ENCODE measurements at places on chromosomes 4 and X. TPM values are rescaled to one million over a fixed set of nuclear protein-coding genes. Genes with fewer than 3 reads are reported as not detected.

DNA sequence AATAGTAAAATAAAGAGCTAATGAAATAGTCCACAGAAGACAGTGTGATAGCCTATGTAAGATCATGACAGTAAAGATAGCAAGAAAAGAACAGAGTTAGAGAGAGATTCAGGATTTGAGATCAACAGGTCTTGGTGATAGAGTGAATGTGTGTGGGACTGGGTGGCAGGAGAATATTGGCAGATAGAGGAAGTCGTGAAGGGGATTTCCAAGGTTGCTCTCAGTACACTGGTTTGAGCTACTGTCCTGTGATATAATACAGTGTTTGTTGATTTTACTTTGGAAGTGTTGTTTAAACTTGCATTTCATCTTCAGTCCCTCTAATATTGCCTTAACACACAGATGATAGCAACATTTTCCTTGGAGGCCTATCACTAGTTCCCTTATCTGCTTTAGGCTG lies 44.1 kb downstream of the DTHD1 start:
- no peak for DNase-seq

GRCh38 chr4:102553982-102554381 lies 52.8 kb downstream of the NFKB1 start:
- DNase-seq, result no peak

GRCh38 chrX:65706041-65706828 lies 38.8 kb downstream of the MSN start:
- no peak for DNase-seq

GRCh38 chrX:17017134-17017533 lies 70.7 kb downstream of the REPS2 start:
- no peak for DNase-seq

DNA sequence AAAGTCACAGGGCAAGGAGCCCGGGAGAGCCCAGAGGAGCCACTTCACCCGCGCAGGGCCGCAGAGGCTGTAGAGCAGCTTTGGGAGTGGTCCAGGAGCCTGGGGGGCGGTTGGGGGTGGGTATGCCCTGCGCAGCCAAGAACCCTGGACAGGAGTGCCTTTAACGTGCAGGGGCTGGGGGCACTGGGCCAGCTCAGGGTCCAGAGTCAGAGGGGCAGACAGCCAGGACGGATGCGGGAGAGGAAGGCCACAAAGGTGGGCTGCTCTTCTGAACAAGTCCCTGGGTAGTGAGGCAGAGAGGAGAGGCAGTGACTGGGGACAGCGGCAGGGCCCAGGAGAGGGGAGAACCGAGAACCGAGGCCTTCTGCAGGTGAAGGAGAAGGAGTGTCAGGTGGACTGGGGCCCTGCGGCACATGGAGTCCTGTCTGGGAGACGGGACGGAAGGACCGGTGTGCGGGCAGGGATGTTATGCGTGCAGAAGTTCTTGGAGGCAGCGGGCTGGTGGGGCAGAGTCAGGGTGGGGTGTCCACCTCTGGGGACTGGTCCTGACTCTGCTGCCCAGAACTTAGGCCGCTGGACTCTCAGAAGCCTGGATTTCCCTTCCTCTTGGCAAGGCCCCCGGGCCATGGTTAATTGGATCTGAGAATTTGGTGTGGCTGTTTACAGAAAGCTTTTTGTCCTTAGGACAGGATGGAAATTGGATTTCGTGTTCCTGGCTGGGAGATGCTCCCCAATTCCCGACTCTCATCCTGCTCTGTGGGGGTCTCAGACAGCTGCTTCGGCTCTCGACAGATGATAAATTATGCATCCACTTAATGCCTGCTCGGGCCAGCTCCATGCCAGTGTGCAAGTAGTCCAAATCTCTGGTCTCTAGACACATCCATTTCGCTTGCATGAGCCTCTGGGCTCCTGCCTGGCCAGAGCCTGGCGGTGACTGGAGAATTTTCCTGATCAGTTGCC lies 31.9 kb downstream of the ADRA2C start:
- DNase-seq, result no peak

- DNase-seq, result no peak
These were observed 57.7 kb upstream of the EFHC2 start for GRCh38 chrX:44401151-44401550.

DNA sequence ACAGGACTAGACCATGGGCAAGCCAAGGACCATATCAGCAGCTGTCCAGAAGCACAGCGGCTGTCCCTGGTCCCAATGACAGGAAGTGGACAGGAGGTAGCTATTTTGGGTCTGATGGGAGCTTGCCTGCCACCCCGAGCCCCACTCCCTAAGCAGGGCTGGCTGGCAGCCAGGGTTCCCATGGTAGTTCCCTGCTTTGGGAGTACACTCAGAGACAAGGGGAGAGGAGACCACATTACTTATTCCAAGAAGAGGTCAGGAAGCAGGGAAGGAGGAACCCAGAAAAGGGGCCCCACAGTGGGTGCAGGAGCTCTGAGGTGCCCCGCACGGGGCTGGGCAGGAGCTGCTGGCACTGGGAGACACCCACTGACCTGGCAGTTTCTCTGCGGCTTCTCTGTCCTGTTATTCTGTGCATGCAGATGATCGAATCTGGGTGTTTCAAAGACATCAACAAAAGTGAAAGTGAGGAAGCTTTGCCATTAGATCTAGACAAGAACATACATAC lies 36.3 kb downstream of the HTT-AS start:
- DNase-seq, result no peak

DNA sequence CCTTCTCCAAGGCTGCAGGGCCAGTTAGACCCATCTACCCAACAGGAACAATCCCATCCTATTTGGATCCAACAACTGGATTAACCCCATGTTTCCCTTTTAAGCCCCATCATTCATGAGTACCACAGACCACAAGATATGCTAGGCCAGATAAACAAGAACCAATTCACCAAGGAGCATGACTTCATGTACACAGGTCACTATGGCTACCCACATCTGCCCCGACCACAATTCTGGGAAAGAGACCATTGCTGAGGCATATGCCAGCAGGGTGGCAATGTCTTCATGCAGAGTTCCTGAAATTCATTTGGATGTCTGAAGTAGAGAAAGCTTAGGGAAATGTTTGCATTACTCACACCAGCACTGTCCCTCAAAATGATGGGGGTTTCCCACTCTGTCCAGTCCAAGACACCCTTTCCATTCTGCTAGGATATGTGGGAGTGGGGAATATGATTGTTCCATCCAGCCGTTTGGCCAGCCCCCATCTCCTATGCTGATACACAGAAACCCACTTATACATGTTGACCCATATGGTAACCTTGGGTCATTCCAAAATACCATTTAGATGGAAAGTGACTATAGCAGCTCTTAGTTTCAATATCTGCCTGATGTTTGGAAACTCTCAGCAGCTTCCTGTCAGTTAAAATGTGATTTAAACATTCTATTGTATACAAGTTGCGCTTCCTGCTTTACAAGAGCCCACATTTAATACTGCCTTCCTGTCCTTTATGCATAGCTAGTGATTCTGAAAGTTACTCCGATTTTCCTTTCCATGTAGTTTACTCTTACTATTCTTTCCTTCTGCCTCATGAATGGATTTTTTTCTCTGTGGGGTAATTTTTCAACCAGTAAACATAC lies 129.0 kb downstream of the AMMECR1 start:
- no peak for DNase-seq

- DNase-seq, result no peak
These were observed 33.4 kb downstream of the NELFA start for GRCh38 chr4:1975391-1975801.

- no peak for DNase-seq
These were observed 94.7 kb upstream of the INTU start for GRCh38 chr4:127538016-127538415.

GRCh38 chrX:101484135-101484534 lies 1.1 kb upstream of the ARMCX4 start:
- no peak for DNase-seq

- no peak for DNase-seq
These were observed 30.3 kb downstream of the INPP4B start for GRCh38 chr4:142815834-142816233.

DNA sequence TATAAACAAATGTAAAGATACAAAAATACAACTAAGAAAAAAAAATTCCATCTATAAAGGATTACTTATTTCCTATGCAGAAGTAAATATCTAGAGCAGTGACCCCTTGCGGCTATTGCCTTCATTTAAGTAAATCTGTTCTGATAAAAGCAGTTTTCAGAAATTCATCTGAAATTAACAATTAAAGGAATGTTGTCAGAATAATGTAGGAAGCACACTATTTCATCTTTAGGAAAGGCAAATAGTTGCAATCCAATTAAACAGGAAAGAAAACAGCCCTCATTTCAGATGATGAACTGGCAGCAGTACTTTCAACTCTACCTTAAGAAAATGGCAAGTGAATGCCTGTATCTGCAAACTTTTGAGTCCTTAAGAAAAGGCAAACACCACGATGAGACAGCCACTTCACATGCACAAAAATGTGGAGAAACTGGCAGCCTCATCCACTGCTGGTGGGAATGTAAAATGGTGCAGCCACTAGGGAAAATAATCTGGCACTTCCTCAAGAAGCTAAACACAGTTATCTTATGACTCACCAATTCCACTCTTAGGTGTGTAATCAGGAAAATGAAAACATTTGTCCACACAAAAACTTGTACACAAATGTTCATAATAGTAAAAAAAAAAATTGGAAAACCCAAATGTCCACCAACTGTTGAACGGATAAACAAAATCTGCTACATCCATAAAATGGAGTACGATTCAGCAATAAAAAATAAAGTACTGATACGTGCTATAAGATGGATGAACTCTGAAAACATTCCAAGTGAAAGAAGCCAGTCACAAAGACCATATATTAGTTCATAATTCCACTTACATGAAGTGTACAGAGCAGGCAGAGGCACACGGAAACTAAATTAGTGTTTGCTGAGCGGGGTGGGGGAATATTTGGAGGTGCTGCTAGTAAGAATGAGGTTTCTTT lies 2.0 kb upstream of the THAP9 start:
- peak; percentile 19 for DNase-seq

DNA sequence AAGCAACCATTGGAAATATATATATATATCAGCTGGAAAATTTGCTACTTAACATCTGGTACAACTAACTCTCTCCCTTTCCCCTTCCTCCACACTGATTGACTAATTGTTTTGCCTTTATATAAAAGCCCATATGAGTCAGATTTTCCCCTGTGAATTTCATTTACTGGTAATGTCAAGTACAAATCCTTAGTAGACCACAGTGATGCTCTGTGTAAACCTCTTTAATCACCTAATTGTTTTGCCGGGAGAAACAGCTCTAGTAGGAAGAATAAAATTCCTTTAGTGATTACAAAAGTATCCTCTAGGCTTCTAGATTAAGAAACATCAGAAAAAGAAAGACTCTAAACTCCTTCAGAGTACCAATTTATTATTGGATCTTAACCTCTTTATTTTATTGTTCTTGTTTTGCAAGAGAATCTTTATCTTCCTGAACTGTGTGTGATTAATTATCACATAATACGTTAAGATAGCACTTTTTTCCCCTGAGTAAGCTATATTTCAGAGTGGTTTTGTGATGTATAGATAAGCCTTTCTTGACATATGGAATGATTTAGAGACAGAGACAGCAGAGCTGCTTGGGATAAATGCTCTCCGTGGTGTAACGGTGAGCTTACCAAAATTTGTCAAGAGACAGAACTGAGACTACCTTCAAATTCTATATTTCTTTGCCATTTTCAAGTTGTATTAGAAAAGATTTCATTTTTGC lies 1606.4 kb upstream of the TENM3 start:
- no peak for DNase-seq

- no peak for DNase-seq
These were observed 201.6 kb downstream of the TEX13A start for GRCh38 chrX:105018865-105019264.

- DNase-seq, result no peak
These were observed 301.4 kb upstream of the AADAT start for GRCh38 chr4:170391066-170391740.

DNA sequence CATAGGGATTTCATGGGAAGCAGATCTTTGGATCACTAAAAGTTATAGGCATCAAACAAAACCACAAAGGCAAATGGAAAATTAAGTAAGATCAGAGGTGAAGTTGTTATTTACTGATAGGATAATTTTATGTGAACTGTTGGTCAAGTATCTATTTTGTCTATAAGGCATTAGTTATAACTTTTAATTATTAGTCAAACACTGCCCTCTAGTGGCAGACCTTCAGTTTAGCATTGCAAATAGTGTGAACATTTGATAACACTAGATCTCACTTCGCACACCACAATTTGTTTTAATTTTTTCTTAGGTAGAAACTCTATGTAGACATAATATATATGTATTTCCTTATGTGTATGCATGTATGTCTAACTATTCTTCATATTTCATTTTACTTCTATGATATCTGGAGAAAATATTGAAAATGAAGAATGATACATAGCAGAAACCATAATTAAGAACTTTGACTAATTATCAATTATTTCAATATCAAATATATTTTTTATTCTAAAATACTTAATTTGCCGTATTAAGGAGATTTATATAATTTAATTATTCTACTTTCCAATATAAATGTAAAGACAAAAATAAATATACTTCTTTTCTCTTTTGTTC lies 214.5 kb upstream of the TACR3 start:
- peak; percentile 34 for DNase-seq

GRCh38 chr4:26192899-26193869 lies 127.6 kb upstream of the RBPJ start:
- DNase-seq, result no peak

DNA sequence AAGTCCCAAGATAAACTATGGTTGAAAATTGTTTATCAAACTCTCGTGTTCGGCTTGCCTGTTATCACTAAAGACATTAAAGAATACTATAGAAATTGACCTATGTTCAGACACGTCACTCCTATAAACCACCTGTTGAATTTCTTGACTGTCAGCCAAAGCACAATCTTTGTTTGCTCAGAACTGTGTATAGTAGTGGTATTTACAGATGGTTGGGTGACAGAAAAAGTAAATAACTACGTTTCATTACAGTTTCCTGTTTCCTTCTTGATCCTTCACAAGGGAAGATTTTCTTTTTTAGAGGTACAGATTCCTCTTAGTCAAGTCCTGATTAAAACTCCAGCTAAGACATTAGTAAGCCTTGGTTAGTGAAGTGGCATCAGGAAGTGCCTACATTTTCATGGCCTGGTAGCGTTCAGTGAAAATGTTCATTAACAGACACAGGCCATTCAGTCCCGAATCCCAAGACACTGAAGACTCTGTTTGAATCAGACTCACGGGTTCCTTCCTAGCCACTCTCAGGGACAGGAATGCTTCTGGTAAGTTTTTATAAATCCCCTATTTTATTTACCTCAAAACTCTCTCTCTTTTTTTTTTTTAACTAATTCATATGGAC lies at the start of gene SMIM31:
SMIM31 (plus strand) TSS at position 259 of the 616 bp plus-strand sequence. CDS start 16,313 bp downstream, outside the sequence.
- no peak for DNase-seq

GRCh38 chr4:55722132-55722531 lies 86.0 kb upstream of the NMU start:
- DNase-seq, result no peak

GRCh38 chrX:96692890-96693289 lies 8.2 kb downstream of the DIAPH2 start:
- DNase-seq, result no peak

GRCh38 chrX:48025561-48025960 lies 18.8 kb downstream of the SPACA5 start:
- peak; percentile 47 for DNase-seq

- no peak for DNase-seq
These were observed 72.4 kb downstream of the COQ2 start for GRCh38 chr4:83212041-83212851.

TMSB15C gene
- total RNA-seq, result 3.6 TPM

TCP11X2 gene
- total RNA-seq, result not detected

GK2 gene
- not detected for total RNA-seq

RBM41 gene
- total RNA-seq, result 11.8 TPM

NPY1R gene
- 1.5 TPM for total RNA-seq

LONRF3 gene
- total RNA-seq, result 0.84 TPM

FGD1 gene
- 4.1 TPM for total RNA-seq

ADAM29 gene
- total RNA-seq, result not detected

NSG1 gene
- 5.5 TPM for total RNA-seq

TLR8 gene
- total RNA-seq, result not detected

NPY5R gene
- total RNA-seq, result not detected

ATP1B4 gene
- not detected for total RNA-seq

Measured in Caco-2 (cell line).